ENCODE measurements at places on chromosomes 3 and 15.
A peak's percentile ranks its signal among the peaks of the same experiment; 100 is the strongest.

DNA sequence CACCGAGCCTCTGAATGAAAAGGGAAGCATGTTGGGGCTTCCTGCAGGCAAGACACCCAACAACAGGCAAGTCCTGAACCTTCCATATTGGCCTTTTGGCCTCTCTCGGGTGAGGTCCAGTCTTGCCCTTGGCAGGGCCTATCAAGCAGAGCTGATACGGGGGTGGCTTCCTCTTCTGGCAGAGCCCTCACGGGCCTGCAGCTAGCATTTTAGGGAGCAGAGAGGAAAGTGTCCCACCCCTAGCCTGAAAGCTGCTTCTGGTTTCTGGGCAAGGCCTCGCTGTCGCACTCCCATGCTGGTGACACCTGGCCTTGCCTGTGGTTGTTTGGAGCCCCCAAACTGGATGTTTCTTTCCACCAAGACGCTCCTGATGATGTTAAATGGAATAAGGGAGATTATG, 31.8 kb upstream of the CTSH start:
- DNase-seq, result no peak

GRCh38 chr3:41088882-41089281, 110.4 kb upstream of the CTNNB1 start:
- no peak for DNase-seq

- no peak for DNase-seq
Observed at GRCh38 chr3:69770976-69771634, 31.8 kb downstream of the MITF start.

DNA sequence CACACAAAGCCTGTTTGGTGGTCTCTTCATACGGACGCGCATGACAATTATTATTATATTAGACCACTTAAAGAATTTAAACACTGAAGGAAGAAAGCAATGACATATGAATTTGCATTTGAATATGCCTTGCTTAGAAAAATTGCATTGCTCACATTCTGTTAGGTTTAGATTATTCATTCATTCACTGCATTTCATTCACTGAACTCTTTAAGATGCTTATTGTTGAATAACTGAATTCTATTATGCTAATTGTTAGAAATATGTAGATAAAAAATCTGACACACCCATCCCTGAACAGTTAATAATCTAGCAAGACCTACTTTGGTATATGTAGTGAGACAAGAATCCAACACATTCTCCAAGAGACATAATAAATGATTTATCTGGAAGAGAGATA, 94.4 kb upstream of the PEX5L start:
- no peak for DNase-seq

GRCh38 chr15:84983294-84983693, 1.6 kb downstream of the PDE8A start:
- no peak for DNase-seq

DNA sequence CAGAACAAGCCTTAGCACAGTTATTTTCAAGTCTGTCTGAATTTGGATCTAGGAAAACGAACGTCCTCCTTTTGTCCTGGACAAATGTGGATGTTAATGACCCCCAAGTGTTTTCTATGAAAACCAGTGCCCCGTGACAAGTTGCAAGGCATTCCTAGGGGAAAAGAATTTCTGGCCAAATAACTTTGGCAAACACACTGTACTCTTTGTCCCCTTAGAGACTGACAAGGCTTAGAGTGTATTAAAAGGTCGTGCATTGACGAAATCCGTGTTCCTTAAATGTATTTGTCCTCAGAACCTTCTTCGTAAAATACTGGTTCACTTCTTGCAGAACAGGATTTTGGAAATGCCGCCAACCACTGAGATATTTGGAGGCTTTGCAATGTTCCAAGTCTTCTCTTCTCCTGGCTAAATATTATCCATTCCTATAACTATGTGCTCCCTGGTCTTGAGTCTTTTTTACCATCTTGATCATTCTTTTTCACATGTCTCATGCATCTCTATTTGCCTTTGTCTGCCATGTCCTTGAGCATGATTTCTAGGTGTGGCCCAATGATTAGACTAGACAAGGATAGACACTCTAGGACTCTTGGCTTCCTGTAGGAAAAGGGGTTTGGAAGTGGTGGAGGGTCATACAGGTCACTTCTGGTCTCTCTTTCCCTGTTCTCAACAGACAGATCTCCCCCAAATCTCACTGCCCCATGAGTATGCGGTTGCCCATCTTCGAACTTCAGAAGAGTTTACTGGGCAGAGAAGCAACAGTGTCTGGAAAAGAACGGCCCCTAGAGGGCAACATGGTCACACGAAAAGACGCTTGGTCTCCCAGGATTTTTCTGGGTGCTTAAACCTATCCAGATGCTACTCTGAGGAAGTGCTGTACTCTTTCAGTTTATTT, 117.5 kb downstream of the EDEM1 start:
- DNase-seq, result no peak

- no peak for DNase-seq
Observed at GRCh38 chr3:130960139-130960795, 66.4 kb downstream of the ASTE1 start.

DNA sequence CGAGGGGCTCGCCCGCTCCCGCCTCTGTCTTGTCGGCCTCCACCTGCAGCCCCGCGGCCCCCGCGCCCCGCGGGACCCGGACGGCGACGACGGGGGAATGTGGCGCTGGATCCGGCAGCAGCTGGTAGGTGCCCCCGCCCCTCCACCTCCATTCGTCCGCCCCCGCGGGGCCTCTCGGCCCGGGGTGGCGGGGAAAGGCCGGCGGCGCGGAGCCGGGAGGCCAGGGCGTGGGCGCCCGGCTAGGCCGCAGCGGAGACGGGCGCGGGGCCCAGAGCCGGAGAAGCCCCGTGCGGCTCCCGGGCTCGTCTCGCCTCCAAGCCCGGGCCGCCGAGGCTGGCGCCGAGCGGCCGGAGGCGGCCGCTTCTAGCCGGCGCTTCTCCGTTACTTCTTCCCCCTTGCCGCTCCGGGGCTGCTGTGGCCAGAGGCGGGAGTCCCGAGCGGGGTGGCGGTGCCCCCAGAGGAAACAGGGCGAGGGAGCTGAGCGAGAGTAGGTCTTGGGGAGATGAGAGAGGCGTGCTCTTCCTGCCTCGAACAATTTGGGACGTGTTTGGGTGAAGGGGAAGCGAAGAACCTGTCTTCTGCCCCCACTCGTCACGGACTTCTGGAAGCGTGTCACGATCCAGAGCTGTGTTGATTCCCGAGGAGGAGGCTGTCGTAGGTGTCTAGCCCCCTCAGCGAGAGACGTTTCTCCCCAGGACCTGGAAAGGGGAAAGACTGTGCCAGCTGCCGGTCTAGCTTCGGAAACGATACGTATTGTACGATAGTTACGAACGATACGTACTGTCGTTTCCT, 555 bp downstream of the ATP11B start:
- DNase-seq, result peak; percentile 49

DNA sequence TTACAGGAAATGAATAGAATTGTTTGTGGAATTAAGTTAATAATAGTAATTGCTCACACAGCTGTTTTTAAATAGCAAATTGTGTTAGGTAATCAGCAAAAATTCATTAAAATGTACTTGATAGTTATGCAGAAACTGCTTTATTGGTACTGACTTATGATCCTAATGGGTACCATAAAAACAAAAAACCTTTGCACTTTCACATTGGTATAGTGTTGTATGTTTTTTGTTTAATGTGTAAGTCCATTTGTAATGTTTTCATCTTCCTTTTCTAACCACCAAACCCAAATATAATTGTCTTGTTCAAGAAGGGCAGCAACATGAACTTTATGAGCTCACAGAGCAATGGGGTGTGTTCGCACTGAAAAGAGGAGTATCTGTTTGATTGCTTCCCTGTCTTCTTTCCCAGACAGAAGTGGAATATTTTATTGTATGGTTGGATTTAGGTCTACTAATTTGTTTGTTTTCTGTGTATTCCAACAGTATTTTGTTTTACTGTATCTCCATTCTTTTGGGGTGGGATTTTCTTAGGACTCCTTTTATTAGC, 135.8 kb downstream of the TCF12 start:
- DNase-seq, result no peak
